Stimulated activated CD4-positive, alpha-beta T cell treated with anti-CD3 and anti-CD28 coated beads, Interleukin-1b, Interleukin-23, amount 100 ng/mL, for 24 hours (primary cell): ENCODE measurements at places on chromosomes 11 and 22.

GRCh38 chr22:39745789-39746188, 147.8 kb downstream of the ENTHD1 start:
- DNase-seq, result no peak

DNA sequence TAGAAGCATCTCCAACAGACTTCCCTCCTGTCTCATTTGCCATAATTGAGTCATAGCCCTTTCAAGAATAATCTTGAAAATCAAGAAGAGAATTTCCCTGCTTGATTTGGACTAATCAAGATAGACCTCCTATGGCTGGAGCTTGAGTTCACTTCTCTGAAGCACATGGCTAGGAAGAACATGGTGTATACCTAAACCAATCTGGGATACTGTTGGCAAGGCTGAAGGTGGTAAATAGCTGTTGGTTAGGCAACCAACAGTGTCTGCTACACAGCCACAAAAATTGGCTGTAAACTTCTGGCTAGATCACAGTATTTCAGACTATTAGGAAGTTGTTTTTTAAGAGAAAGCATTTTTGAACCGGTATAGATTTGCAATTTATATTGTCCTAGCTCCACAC, 4.9 kb downstream of the CRYAB start:
- DNase-seq, result no peak

DNA sequence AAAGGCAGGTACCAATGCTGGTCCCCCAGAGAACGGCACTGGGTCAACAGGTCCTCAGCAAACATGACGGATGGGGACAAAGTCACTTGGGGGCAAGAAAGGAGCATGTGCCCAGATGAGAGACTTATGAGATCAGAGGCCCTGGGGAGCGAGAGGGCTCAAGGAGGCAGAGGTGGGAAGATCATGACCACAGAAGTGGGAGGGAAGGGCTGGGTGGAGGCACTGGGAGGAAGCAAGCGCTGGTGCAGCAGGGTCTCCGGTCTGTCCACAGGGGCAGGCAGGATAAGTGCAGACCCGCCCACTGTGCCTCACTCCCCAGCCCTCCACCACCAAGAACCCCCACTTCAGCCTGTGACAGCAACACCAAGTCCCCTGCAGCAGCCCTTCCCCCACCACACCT, 10.9 kb downstream of the ELFN2 start:
- no peak for DNase-seq

GRCh38 chr11:115963156-115963555, 458.9 kb upstream of the CADM1 start:
- DNase-seq, result no peak

GRCh38 chr22:21026783-21027692, 5.3 kb downstream of the SLC7A4 start:
- no peak for DNase-seq

- DNase-seq, result no peak
Measured at GRCh38 chr11:17294033-17294432, 17.5 kb downstream of the NUCB2 start.

- DNase-seq, result no peak
Measured at GRCh38 chr11:130553306-130553705, 104.9 kb downstream of the ADAMTS15 start.

- DNase-seq, result no peak
Measured at GRCh38 chr22:48753752-48754517, 1073.7 kb downstream of the BRD1 start.

GRCh38 chr11:117179048-117179999, 781 bp downstream of the SIDT2 start:
- no peak for DNase-seq

- no peak for DNase-seq
Measured at GRCh38 chr11:87456499-87456898, 418.8 kb downstream of the TMEM135 start.

- DNase-seq, result no peak
Measured at GRCh38 chr22:31544481-31545480, 48.4 kb downstream of the SFI1 start.

DNA sequence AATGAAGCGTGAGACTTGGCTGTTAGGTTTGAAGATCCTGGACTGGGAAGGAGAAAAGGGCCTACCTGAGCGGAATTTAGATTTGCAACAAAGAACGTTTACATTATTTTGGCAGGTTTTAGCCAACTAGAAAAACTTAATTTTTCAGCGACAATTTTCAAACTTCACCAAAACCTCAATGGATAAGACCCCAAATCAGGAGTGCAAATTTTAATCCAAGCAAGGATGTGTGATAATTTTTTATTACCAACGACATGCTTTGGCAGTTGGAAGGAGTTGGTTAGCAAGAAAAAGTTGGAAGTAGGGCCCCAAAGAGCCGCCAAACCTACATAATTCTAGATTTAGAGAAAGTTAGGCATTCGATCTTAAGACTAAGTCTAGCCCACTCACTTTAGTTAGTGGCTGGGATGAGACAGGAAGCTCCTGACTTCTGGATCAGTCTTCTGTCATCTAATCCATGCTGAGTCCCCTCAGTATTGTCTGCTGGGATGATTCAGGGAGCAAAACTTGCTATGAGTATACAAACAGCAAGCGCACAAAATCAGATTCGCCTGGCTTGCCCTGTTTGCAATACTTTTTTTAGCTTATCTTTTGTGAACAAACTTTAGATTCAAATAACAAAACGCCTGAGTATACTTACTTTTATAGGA, 787 bp upstream of the RDX start:
- no peak for DNase-seq

GRCh38 chr22:49869845-49870712, 16.4 kb downstream of the ZBED4 start:
- DNase-seq, result no peak

- peak; percentile 28 for DNase-seq
Measured at GRCh38 chr11:11265994-11266606, 87.0 kb downstream of the CSNK2A3 start.

GRCh38 chr11:9607511-9607899, 34.0 kb downstream of the WEE1 start:
- no peak for DNase-seq

- no peak for DNase-seq
Measured at GRCh38 chr11:86183694-86184093, 60.9 kb upstream of the EED start.

- no peak for DNase-seq
Measured at GRCh38 chr11:5597953-5598352, 1.5 kb downstream of the TRIM6 start.

DNA sequence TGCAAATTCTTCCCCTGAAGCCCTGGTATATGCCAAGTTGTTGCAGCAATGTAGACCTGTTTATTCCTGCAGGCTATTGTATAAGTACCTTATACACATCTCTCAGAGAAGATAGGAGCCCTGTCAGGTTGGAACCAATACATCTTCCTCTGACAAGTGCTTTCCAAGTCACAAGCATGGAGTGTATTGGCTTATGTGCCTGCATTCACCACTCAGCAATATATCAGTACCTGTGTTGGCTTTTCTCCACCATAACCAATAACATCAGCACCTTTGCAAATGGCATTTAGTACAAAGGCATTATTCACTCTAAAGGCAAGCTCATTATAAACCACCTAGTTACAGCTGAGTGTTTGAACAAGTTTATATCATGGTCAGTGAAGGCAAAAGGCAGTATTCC, 611.7 kb upstream of the CNTN5 start:
- DNase-seq, result no peak

DNA sequence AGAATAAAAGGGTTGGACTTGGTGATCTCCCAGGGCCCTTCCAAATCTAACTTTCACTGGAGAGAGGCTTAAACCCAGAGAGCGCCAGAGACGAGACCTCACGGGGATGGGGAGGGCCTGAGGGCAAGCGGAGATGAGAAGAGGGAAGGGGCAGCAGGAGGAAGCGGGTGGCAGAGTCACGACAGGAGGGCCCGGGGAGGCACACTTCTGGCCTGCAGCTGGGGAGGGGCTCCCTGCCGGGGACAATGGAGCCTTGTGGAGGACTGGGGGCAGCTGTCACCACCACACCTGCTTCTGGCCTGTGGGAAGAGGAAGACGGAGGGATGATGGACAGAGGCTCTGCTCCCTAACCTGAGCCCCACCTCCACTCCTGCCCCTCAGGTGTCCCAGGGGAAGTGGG, 40.2 kb downstream of the PDE2A start:
- DNase-seq, result no peak
